ENCODE measurements at places on chromosomes 3 and 15.

- no peak for DNase-seq
Measured at GRCh38 chr15:36428102-36428845, 151.2 kb upstream of the CDIN1 start.

GRCh38 chr3:123287962-123288302 is 86.2 kb downstream of the SEC22A start:
- DNase-seq = no peak

GRCh38 chr3:48678566-48679380 is 6.9 kb downstream of the NCKIPSD start:
- DNase-seq = no peak

DNA sequence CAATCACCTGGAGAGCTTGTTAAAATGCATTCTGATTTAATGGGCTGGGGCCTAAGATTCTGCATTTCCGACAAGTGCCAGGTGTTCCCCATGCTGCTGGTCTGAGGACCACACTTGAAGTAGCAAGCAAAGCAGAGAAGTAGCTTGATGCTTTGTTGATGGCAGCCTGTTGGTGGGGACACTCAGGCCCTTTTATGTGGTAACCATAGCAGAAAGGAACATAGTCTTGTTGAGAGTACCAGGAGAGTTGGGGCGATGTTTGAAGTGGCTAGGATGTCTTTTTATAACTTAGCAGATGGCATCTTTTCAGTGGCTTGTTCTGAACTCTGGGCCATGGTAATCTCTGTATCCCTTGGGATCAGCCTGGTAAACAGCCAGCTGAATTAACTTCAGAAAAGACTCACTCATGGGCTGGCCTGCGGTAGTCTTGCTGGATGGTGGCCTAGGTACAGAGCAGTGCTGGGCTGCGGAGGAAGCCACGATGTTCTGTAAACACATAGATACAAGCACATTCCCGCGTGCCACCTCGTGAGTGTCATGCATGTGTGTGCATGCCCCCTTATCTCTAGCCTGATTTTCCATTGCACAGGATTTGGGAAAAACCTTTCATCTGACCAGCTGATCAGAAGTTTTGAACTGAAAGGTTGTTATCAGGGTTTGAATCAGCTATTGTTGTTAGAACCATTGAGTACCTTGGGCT is 292.4 kb upstream of the LRRFIP2 start:
- DNase-seq = no peak

DNA sequence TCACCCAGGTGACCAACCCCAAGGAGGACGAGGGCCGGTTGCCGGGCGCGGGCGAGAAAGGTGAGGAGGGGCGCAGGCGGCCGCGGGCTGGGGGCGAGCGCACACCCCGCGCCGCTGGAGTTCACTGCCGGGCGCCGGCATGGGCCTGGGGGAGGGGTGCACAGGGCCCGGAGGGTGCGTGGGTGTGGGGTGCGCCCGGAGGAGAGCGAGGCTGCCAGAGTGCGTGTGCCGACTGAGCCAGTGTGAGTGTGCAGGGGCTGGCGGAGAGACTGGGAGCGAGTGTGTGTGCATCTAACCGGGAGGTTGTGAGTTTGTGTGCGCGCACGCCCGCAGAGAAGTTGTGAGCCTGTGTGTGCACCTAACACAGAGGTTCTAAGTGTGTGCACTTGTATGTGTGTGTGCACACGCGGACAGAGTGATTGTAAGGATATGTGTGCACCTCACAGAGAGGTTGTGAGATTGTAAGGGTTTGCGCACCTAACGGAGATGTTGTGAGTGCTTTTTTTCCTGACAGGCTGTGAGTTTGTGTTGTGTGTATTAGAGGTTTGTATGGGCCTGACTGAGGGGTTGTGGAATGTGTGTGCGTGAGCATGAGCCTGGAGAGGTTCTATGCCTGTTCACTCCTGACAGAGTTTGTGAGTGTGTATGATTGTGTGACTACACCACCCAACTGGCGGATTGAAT is 681 bp downstream of the CTDSPL start:
- peak; percentile 59 for DNase-seq

DNA sequence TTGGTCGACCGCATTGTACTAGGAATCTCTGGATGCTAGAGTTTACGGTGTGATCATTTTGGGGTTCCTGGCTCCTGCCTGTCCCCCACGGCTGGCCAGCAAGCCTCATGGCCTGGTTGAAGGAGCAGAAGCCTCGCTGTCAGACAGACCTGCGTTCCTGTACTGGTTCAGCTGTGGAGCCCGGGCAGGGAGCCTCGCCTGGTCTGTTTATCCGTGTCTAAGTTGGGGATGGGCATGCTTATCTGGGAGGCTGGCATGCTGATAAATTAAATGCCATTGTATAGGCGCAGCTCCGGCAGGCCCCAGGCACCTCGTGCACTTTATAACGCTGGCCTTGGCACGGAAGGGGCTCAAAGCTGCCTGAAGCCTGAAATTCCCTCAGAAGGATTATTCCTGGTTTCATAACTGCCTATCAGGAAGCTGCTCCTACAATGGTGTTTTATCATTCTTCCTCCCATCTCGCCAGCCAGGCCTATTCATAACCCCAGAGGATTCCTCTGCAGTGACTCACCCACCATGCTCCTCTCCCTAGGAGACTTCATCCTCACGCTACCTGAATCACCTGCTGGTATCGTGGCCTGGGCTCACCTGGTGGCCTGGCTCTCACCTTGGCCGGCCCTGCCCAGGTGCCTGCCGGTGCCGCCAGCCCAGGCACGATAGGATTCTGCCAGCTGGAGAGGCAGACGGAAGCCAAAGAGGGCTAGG is 110.9 kb downstream of the ASB7 start:
- no peak for DNase-seq

GRCh38 chr15:75038231-75038630 is 14.8 kb downstream of the PPCDC start:
- DNase-seq = no peak

DNA sequence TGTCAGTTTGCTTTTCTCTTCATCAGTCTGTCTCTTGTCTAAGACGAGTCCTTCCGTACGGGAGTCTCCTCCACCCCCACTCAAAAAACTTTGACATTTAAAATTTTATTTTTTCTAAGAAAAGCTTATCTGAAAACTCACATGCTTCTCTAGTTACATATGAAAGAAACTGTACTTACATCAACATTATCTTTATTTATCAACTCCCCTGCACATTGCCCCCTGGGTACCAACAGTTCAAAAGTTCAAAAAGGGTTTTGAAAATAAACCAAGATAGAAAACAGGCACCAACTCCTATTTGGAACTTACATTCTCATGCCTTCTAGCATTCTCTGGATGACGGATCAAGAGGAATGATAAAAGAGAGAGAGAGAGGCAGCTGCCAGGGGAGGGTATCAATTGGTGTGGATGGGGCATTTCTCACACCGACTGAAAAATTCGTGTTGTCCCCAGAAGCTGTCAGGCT is 182.5 kb downstream of the FOXP1 start:
- DNase-seq = no peak

- no peak for DNase-seq
Measured at GRCh38 chr3:133945381-133946095, 49.9 kb upstream of the RAB6B start.

- DNase-seq = no peak
Measured at GRCh38 chr3:89923921-89924610, 816.6 kb downstream of the EPHA3 start.

- DNase-seq = no peak
Measured at GRCh38 chr15:56261854-56262509, 18.3 kb upstream of the RFX7 start.

- no peak for DNase-seq
Measured at GRCh38 chr3:139291276-139292051, 52.4 kb upstream of the MRPS22 start.

- DNase-seq = no peak
Measured at GRCh38 chr15:55574096-55574495, 14.0 kb downstream of the PYGO1 start.

DNA sequence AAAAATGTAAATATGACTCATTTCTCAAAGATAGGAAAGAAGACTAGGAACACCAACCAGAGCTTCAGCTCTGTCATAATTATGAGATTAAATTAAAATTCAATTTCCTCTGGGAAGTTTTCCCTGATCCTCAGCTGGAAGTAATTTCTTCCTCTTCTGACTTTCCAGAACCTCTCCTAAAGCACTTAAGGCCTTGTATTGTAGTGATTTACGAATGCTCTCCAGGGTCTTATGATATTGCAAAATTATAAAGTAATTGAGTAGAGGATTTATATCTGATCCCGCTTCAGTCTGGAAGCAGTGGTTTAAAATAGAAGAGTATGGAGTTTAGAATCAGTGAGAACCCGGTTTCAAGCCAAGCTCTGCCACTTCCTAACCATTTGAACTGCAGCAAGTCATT is 279.8 kb downstream of the ZPLD1 start:
- DNase-seq = no peak

GRCh38 chr15:68550498-68551295 is 28.1 kb upstream of the CORO2B start:
- peak; percentile 79 for DNase-seq

DNA sequence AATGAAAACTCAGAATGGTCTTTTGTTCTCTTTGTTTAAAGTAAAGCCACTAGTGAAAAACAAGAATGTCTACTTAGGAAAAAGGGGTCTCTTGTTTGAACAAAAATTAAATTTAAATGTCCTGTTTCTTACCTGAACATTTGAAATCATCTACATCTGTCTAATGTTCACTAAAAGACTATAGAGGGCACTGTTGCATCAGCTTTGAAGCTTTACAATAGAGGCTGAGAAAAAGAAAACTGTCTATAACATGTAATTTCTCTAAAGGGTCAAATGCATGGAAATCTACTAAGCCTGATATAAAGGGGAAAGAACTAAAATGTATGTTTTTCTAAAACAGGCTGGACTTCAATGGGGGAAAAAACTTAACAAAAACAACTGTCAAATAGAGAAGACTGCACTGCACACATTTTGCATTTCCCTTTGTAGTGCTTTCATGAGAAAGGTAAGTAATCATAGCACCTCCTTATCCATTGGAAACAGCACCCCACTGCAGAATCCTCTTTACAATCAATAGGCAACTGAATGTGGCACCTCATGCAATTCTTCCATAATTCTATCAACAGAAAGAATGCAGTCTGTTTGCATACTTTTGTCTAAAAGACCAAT is 26.3 kb downstream of the DPH6 start:
- no peak for DNase-seq

DNA sequence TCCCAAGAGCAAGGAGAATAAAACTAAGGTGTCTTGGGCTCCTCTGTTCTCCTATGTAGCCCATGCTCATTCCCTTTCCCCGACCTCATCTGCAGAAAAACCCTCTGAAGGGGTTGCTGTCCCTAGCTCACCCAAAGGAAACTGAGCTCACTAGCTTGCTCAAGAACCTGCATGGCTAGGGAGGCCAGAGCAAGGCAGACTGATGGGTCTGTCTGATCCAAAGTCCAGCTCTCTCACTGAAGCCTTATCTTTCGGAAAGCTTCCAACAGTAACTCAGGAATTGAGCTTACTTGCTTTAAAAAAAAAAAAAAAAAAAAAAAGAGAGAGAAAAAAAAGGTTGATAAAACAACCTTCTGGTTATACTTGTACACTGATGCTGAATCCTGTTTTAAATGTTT is 141.4 kb upstream of the TOPAZ1 start:
- no peak for DNase-seq

DNA sequence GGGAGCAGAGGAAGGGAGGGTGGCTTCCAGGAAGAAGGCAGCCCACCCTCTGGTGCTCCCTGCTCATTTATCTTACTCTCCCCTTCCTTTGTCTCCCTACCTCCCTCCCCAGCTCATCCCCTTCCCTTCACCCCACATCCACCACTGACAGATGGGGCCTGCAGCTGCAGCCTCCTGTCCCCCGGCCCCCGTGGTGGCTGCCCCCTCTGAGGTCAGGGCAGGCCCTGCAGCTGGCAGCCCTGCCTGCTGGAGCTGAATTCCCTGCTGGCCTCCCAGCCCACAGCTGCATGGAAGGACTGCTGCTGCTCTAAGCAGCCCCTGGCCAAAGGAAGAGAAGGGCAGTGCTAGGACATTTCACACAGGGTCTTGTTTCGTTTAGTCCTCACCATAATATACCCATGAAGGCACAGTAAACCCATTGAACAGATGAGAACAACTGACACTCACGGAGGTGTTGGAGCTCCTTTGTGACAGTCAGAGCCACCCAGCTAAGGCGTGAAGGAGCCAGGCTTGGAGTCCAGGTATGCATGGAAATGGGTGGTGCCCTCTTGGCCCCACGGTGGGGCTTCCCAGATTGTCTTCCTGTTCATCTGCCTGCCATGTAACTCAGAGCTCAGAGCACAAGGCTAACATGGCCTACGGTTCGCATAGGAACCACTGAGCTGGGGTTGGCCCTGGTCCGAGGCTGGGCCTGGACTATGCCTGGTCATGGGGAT is 121.7 kb upstream of the PRR20G start:
- no peak for DNase-seq

DNA sequence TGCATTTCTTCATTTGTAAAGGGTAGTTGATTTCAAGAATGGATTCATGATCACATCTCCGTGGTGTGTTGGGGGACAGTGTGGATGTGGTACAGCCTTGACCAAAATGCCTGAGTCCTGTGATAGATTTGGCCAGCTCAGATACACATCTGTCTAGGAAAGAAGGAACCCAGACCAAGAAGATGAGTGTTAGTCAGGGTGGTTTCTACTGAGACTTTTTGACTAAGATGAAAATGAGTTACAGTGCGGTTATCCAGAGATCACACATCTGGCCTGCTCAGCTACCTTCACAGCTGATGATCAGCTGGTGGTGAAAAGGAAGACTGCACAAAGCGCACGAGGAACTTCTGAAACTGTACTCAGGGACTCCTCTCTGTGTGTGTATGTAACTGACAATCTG is 68.0 kb downstream of the FNDC3B start:
- peak; percentile 30 for DNase-seq

- DNase-seq = no peak
Measured at GRCh38 chr3:11391174-11391879, 119.1 kb downstream of the ATG7 start.

- no peak for DNase-seq
Measured at GRCh38 chr15:88036154-88036839, 220.2 kb downstream of the NTRK3 start.

DNA sequence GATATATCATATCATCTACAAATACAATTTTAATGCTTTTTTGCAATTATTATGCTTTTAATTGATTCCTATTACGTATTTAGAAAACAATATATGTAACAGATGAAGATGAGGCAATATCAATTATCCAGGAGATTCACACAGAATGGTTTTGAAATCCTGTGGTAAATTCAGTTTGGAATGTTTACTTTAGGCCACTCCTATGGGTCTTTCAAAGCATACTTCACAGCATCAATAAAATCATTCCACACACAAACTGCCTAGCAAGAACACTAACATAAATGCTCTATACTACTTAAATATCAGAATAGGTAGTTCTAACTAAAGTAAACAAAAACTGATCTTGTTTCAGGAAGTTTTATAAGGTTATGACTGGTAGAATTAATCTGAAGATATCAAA is 90.5 kb downstream of the FAM227B start:
- no peak for DNase-seq

- no peak for DNase-seq
Measured at GRCh38 chr15:58666957-58667356, 82.5 kb downstream of the ADAM10 start.

DNA sequence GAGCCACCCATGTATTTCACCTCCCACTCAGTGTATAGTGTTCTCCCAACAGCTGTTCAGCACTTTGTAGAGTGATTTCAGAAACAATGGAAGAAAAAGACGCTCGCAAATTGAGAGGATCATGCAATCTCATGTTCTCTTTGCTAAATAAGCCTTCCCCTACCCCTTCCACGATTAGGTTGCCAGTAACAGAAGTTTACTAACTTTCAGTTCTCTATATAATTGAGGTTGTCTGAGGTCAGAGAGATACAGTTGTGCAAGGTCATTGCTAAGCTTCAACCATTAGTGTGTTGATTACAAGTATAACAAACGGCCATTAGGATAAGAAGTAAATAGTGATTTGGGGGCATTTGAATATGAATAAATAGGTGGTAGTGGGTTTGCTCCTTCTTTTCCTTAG is 99.6 kb downstream of the TUSC7 start:
- no peak for DNase-seq

- DNase-seq = no peak
Measured at GRCh38 chr15:26983822-26984221, 12.8 kb downstream of the GABRG3 start.

Data from stimulated activated CD4-positive, alpha-beta T cell treated with anti-CD3 and anti-CD28 coated beads, Interleukin-4, amount 100 ng/mL, for 1 hour (primary cell).